Trophoblast cell (in vitro differentiated cells and primary cell): ENCODE measurements at places on chromosomes 6 and 20.

GRCh38 chr6:157714153-157714490 lies 108.9 kb upstream of the SNX9 start:
- DNase-seq = peak; percentile 73

GRCh38 chr20:59395729-59396128 lies 95.3 kb downstream of the EDN3 start:
- DNase-seq = no peak

DNA sequence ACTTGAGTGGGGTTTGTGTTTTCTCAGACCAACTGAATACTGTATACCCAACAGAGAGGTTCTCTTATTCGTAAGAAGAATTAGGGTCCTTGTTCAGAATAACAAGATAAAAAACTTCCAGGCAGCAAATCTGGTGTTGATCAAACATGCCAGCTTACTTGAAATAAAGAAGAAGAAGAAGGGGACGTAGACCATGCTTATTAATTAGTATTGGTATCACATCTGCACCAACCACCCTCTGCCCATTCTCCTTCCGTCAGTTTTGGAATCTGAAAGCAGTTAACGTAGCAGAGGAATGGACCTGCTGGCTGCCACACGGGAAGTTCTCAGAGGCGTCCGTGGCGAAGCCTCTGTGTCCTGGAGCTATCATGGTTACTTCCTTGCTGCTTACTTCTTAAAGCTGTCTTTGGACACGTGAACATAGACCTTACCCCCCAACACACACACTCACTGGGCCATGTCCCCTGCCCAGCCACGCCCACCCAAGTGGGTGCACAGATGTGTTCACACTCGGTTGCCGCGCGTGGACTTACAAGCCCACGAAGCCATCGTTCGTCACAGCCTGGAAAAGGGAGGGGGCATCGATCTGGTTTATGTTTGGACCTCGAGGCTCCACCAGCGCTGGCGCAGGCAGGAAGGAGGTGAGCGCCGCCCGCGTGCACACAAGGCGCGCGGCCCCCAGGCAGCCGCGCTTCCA lies 4.1 kb upstream of the DLL1 start:
- DNase-seq = no peak

- DNase-seq = peak; percentile 63
Measured at GRCh38 chr20:19497064-19497463, 261.0 kb upstream of the RIN2 start.

DNA sequence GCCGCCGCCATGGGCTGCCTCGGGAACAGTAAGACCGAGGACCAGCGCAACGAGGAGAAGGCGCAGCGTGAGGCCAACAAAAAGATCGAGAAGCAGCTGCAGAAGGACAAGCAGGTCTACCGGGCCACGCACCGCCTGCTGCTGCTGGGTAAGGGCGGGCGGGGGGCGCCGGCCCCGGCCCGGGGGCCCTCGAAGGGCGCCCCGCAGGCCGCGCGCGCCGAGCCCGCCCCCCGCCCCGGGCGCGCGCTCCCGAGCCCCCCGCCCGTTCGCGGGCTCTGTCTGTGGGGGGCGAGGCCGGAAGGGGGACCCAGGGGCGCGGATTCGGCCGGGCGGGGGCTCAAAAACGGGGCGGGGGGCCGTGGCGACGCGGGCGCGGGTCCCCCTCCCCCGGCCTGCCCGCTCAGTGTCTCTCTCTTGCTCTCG lies 39.2 kb downstream of the GNAS start:
- DNase-seq = no peak
